Activated naive CD8-positive, alpha-beta T cell treated with anti-CD3 and anti-CD28 coated beads for 36 hours (primary cell): ENCODE measurements at places on chromosomes 1 and 21. TPM values are rescaled to one million over a fixed set of nuclear protein-coding genes. Genes with fewer than 3 reads are reported as not detected.

The NKAIN1 gene
- total RNA-seq, result not detected

The FCN3 gene
- total RNA-seq, result not detected

DNA sequence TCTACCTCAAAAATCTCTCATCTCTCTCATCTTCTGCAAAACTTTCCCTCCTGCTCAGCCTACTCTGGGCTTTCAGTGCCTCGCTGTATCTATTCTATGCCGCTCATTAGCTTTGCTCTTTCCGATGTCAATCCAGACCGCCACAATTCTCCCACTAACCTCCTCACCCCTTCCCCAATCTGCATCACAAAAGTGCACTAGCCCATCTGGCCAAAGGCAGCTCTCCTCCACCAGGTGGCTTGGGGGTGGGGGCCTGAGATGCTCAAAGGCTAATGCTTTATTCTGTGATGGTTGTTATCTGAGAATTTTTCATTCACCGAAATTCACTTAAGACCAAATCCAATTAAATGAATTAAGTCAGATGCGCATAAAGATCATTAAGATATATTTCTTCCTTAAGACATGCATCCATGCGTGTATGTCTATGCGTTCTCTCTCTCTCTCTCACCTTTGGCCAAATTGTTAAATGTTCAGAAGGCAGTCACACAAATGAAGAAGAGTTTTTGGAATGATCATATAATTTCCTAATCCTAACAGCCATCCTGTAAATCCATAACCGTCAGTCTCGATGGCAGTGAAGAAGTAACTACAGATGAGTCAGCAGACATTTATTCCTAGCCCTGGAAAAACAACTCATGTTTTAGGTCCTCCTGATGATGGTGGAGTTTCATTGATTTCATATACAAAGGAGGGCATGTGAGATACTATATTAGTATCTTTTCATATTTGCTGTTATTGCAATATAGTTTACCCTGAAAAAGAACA is 111.3 kb downstream of the C1orf21 start:
- no peak for DNase-seq

DNA sequence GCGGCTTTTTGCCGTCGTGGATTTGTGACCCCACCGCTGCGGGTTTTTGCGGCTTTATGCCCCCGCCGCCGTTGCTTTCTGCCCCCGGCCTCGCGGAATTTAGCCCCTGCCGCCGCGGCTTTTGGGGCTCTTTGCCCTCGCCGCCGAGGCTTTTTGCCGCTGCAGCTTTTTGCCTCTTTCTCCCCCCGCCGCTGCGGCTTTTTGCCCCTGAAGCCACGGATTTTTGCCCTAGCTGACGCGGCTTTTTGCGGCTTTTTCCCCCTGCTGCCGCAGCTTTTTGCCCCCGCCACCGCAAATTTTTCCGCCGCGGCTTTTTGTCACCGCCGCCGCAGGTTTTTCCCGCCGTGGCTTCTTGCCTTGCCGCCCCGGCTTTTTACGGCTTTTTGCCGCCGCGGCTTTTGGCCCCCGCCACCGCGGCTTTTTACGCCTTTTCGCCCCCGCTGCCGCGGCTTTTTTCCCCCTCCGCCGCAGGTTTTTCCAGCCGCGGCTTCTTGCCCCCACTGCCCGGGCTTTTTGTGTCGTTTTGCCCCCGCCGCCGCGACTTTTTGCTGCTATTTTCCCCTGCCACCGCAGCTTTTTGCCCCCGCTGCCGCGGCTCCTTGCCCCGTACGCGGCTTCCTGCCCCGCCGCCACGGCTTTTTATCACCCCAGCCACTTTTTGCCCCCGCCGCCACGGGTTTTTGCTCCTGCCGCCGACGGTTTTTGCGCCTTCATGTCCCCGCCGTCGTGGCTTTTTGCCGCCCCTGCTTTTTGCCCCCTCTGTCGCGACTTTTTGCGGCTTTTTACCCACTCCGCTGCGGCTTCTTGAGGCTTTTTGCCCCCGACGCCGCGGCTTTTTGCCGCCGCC is 3933.6 kb downstream of the SRGAP2C start:
- no peak for DNase-seq

GRCh38 chr1:237888143-237888542 is 2.6 kb downstream of the ZP4 start:
- no peak for DNase-seq

The HES2 gene
- total RNA-seq, result not detected

- DNase-seq, result no peak
Measured at GRCh38 chr1:23559985-23560741, 862 bp upstream of the ID3 start.

The BGLAP gene
- total RNA-seq, result 1.6 TPM
